Right atrium auricular region (tissue), 2 donors: ENCODE measurements at places on chromosomes 16 and 17. TPM values are rescaled to one million over a fixed set of nuclear protein-coding genes. Genes with fewer than 3 reads are reported as not detected.

The ITGAX gene
- total RNA-seq: 0.78 TPM

GRCh38 chr17:64223283-64223682, 39.8 kb downstream of the TEX2 start:
- no peak for DNase-seq

GRCh38 chr17:28169621-28170349, 127.3 kb downstream of the NLK start:
- no peak for DNase-seq

The APOH gene
- total RNA-seq: not detected

GRCh38 chr17:48307814-48308411, 122.1 kb downstream of the SKAP1 start:
- no peak for DNase-seq

The RABEP1 gene
- 34.1 TPM for total RNA-seq

DNA sequence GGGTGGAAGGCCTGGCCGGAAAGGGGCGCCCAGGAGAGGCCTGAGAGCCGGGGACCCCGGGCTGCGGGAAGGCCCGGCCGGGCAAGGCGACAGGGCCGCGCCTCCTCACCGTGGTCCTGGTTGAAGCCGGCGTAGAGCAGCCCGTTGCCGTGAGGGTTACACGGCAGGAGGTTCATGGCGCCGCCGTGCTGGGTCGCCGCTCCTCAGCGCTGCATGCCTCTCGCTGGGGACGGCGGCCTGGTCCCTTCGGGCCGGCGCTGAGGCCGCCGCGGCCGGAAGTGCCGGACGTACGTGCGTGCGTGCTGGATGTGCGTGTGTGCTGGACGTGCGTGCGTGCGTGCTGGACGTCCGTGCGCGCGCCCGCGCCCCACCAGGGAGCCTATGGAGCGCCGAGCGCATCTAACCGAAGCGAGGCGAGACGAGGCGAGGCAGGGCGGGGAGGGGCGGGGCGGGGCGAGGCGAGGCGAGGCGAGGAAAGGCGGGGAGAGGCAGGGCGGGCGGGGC, at the start of gene WDR45B:
TSS of gene WDR45B (minus strand) at position 280 of the 504 bp plus-strand sequence. CDS start at position 176, 104 bp downstream.
- DNase-seq: peak; percentile 95

The P2RX5 gene
- total RNA-seq: 5.4 TPM

The ACSM2A gene
- not detected for total RNA-seq

The CDH8 gene
- total RNA-seq: not detected

- DNase-seq: no peak
Observed at GRCh38 chr17:43732958-43733357, 25.6 kb downstream of the SOST start.

GRCh38 chr17:9105068-9105868, 84.0 kb downstream of the NTN1 start:
- no peak for DNase-seq

- DNase-seq: no peak
Observed at GRCh38 chr16:4414187-4414917, 2.0 kb downstream of the CORO7 start.

DNA sequence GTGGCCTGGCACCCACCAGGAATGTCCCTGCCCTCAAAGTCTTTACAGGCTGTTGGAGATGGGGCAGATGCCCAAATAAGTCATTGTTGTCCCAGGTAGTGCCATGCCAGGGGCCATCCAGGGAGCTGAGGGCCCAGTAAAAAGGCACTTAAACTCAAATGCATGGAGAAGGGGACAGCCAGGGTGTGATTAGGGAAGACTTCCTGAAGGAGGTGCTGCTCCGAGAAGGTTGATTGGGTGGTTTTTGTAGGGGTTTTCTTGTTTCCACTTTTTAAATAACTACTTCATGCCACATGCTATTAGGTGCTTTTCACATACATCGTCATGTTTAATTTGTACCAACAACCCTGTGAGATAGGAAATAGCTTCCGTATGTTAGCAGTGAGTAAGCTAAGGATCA, 66.9 kb downstream of the RAI1 start:
- DNase-seq: no peak

The CALB2 gene
- total RNA-seq: 17.7 TPM

GRCh38 chr17:31394544-31394943, 3.1 kb downstream of the RAB11FIP4 start:
- DNase-seq: peak; percentile 43

- no peak for DNase-seq
Observed at GRCh38 chr16:8874388-8874787, 5.6 kb upstream of the CARHSP1 start.

The OR3A2 gene
- not detected for total RNA-seq

GRCh38 chr17:17466511-17466910, 10.3 kb upstream of the MED9 start:
- DNase-seq: no peak

- DNase-seq: no peak
Observed at GRCh38 chr16:50980666-50981065, 170.4 kb downstream of the SALL1 start.

GRCh38 chr16:65064131-65064530, 57.7 kb downstream of the CDH11 start:
- DNase-seq: no peak

- no peak for DNase-seq
Observed at GRCh38 chr17:80214012-80214877, 5.9 kb downstream of the SGSH start.

- DNase-seq: no peak
Observed at GRCh38 chr17:37818689-37819088, 73.8 kb upstream of the HNF1B start.

The KCNJ18 gene
- total RNA-seq: not detected

GRCh38 chr16:49600976-49601375, 227.4 kb downstream of the C16orf78 start:
- peak; percentile 32 for DNase-seq

DNA sequence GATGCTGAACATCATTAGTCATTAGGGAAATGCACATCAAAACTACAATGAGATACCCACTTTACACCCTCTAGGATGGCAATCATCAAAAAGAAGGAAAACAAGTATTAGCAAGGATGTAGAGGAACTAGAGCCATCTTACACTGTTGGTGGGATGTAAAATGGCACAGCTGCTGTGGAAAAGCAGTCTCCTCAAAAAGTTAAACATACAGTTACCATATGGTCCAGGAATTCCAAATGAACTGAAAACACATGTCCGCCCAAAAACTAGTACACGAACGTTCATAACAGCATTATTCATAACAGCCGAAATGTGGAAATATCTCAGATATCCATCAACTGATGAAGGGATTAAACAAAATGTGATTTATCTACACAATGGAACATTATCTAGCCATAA, 7.0 kb downstream of the FBF1 start:
- DNase-seq: no peak

DNA sequence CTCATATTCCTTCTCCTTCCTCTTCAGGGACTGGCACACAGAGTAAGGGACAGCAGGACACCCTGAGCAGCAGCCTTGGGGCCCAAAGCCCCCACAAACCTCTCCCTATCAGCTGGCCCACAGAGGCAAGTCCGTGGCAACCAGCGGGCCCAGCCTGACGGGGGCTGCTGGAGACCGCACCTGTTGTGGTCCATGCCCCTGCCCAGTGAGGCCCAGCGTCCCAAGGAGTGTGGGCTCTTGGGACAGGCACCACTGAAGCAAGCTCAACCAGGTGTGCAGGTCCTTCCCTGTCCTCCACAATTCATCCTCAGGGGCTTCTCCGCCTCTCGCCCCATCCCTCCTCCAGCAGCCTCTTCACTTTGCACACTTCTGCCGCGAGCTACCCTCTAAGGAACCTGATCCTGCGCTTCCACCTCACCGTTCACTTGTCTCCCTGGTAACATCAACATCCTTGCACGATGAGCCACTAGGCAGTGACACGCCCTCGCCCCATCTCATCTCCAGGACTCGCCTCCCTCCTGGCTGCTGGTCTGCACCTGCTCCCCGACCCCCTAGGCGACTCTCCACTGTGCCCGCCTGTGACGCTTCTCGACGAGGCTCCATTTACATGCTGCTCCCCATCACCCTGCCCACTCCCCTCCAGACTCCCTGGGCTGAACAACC, 12.7 kb downstream of the MNT start:
- no peak for DNase-seq

DNA sequence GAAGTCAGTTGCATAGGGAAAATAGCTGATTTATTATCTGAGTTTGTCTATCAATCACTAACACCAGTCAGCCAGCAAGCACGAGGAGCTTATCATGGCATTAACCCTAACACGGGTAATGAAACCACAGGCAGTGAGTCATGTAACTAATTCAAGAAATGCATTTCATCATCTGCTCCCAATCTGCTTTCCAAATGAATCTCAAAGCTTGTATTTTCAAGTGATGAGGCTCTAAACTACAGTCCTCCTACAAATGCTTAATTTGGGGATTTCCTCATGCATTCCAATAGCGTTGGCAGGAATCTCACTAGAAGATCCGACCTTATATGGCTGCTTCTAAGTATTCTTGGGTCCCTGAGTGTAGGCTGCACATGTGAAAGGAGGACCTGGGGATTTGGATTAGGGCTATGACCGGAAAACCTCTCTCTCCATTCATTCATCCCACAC, 118.4 kb upstream of the HSBP1 start:
- DNase-seq: no peak

DNA sequence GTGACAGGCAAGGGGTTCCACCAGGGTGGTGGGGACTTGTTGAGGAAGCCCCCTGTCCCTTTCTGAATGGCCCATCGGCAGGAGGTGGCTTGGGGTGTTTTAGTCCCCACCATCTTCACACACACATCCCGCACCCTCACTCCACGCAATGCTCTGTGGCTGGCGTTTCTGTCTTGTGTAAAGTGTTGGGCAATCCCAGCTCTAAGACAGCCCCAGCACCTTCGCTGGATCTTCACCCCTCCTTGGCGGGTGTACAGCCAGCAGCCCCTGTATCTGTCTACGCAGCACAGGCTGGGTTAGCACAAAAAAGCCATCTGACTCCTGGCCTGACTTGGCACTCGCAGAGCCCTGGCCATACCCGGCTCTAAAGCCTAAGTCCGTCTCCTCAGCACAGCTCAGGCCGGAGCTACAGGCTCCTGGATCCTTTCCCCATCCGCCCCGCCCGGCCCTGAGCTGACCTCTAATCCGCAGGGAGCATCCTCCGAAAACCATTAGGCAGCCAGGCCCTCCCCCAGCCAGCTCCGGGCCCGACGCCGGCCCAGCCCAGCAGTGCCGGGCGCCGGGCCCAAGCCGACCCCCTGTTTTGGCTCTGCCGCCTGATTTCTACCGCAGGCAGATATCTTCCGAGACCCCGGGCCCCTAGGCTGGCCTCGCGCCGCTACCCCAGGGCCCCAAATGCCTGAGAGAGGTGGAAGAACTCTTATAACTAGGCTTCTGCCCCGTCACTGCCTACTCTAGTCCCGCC, 42.4 kb upstream of the TAC4 start:
- no peak for DNase-seq

DNA sequence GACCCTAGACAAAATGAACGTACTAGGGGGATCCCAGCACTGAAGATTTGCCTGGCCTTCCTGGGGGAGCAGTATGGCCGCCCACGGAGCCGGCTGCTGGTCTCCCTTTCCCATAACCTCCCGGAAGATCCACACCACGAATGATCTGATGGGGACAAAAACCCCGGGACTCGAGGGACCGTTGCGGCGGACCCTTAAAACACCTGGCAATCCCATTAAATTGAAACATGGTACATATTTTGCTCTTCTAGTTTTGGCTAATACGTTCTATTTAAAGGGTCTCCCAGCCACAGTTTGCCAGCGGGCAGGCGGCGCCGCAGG, 45.2 kb upstream of the LCMT1 start:
- DNase-seq: no peak
